CD4-positive, alpha-beta T cell treated with Interferon gamma for 1 hour (primary cell): ENCODE measurements at places on chromosomes 11 and 22.

DNA sequence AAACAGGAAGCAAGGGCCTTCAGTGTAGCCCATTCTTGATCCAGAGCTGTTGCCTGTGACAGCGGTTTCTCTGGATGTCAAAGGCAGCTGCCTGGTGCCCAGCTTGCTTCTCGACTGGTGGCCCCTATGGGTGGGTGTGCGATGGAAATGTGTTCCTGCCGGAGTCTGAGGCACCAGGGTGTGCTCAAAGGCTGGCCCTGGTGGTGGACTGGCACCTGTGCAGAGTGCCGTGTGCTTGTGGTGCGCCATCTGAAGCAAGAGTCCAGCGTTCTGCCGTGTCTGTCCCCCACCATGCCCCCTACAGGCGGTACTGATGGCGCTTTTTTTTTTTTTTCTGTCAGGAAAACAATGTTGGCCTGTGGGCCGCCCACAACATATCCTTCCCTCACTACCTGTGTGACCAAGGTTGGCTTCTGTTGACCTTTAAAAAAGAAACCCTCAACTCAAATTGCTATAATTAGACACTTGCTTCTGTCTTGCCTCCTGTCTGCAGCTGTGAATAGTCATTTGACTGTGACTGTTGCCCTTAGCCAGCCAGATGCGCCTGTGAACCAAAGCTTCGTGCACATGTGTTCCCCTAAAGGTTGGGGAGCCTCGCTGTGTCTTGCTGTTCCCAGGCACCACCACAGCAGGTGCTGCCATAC, 4.7 kb upstream of the RANBP1 start:
- peak; percentile 31 for DNase-seq

DNA sequence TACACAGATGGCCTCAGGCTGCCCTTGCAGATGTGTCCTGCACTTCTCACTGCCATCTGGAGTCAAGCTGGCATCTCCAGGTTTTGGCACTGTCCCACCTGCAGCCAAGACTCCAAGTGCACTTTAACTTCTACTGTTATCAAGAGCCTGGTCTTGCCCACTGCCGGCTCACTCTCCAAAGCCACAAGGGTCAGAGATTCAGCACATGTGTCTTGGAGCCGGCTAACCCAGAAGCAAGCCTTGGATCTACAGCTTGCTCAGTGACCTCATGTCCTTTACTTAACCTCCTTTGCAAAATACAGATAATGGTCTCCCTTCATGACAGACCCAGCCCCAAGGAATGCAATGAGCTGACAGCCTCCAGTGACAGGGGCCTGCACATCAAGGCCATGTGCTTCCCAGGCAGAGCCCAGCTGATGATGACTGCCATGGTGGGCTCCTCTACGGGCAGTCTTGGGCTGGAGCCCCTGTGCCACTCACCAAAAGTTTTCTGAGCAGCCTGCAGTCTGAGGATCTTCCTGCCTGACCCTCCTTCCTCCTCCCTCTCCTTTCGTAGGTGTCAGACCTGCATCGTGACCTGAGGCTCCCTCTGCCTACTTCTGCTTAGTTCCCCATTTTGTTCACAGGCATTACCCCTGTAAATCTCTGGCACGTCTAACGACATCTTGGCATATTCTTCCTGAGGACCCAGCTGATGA, 9.0 kb downstream of the TP53AIP1 start:
- no peak for DNase-seq

DNA sequence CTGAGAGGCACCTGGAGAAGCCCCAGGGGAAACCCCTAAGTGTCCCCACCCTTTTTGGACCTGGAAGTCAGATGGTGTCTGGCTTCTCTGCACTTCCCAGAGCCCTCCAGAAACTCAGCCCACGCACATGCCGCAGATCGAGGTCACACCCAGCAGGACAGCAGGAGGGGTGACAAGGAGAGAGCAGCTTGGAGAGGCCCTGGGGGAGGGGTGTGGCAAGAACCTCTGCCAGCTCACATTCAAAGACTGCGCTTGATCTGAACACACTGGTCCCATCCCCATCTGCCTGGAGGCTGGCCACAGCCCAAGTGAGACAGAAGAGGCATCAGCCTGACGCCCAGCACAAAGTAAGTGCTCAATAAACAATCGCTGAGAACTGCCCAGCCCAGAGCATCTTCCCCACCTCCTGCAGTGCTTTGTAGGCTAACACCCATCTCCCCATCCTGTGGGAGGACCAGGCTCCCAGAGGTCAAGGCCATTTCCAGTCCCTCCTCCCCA, 21.4 kb downstream of the TMPRSS6 start:
- no peak for DNase-seq

DNA sequence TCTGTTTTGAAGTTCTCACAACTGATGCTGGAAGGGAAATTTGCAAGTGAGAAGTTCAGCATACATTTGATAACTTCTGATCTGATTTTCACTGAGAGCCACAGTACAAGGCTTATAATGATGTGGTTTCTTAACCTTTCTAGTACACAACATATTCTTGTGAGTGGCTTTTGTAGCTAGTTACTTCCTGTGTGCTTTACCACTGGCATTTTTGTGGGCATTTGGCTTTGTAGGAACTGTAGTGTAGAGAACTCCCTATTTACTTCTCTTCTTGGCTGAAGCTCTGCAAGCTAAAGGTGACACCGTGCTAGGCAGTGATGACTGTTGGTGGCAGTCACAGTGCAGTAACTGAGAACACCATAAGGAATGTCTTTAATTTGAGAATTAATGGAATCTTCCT, 14.9 kb downstream of the USP47 start:
- no peak for DNase-seq

- no peak for DNase-seq
These were observed 2.8 kb upstream of the ANO9 start for GRCh38 chr11:444396-445144.

GRCh38 chr11:91326280-91326679, 898.3 kb upstream of the FAT3 start:
- DNase-seq, result no peak

DNA sequence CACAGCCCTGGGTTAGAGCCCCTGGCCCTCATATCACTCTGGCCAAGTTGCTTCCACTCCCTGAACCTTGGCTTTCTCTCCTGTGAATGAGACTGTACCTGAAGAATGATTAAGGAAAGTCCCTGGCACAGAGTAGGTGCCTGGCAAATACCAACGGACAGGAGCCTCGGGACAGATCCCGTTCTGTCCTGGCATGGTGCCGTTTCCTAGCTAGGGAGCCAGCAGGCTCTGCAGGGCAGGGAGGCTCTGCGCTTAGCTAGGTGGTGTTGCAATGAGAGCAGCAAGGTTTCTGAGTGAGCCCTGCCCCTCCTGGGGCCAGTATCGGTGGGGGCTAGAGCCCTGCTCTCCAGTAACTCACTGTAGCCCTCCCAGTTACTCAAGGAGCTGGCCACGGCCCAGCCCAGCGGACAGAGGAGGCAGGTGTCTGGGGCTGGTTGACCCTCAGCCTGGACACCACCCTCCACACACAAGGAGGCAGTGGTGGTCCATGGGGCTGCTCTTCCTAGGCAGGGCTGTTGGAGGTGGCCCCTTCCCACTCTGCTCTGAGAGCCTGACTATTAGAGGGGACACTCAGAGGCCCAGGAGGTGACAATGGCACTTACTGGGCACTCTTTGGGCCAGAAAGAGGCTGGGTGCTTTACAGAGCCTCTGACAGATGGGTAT, 74.4 kb downstream of the NFAM1 start:
- DNase-seq, result no peak

DNA sequence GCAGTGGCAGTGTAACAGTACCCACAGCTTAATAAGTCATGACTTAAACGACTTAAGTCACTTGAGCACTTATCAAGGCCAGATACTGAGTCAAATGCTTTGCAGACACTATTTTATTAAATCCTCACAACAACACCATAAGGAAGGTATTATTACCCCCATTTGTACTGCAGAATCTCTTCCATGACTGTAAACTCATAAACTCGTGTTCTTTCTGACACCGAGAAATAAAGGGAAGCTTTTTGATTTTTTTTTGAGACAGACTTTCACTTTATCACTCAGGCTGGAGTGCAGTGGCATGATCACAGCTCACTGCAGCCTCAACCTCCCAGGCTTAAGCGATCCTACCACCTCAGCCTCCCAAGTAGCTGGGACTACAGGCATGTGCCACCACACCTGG, 103.8 kb downstream of the ABTB2 start:
- no peak for DNase-seq

- peak; percentile 30 for DNase-seq
These were observed 57.8 kb upstream of the APOA1 start for GRCh38 chr11:116895048-116895757.

- no peak for DNase-seq
These were observed 1.3 kb upstream of the RSPH14 start for GRCh38 chr22:23143119-23143518.

GRCh38 chr11:86811637-86812321, 11.4 kb downstream of the PRSS23 start:
- no peak for DNase-seq
